ENCODE measurements at places on chromosomes 2 and 18. TPM values are rescaled to one million over a fixed set of nuclear protein-coding genes. Genes with fewer than 3 reads are reported as not detected.

C18orf32 gene
- 17.0 TPM for total RNA-seq

LAMA3 gene
- 51.4 TPM for total RNA-seq

BCL11A gene
- total RNA-seq = 0.10 TPM

CLIP4 gene
- total RNA-seq = 21.4 TPM

ABCA12 gene
- total RNA-seq = 0.22 TPM

All from A549 treated with GW870086 at 1 μM for 4 hours (cell line).